ENCODE measurements at places on chromosomes 3 and 15. TPM values are rescaled to one million over a fixed set of nuclear protein-coding genes. Genes with fewer than 3 reads are reported as not detected.

FGD5 gene
- 23.9 TPM for total RNA-seq

RABL3 gene
- total RNA-seq, result 35.5 TPM

CDHR4 gene
- total RNA-seq, result not detected

TMEM207 gene
- total RNA-seq, result not detected

CD96 gene
- 4.3 TPM for total RNA-seq

MAP1A gene
- 1.2 TPM for total RNA-seq

IQGAP1 gene
- 162 TPM for total RNA-seq

GPR149 gene
- not detected for total RNA-seq

- no peaks in the 10 kb centered on the region for H3K4me1 ChIP-seq
- DNase-seq, result peak; percentile 93
- H3K4me3 ChIP-seq, result peak within 1 kb of the TSS; percentile 72
- no peaks in the 10 kb centered on the region for H3K36me3 ChIP-seq
Measured at GRCh38 chr3:186930143-186930640, at the start of gene ST6GAL1. Gene ST6GAL1 (plus strand): TSS chr3:186930526. CDS start chr3:187042704, 112,178 bp downstream.

- no peaks in the 10 kb centered on the region for H3K36me3 ChIP-seq
- H3K4me1 ChIP-seq, result no peaks in the 10 kb centered on the region
- no peak overlapping the region for H3K4me3 ChIP-seq
- DNase-seq, result no peak
Measured at GRCh38 chr3:71657831-71658530, 67.2 kb downstream of the EIF4E3 start.

DNA sequence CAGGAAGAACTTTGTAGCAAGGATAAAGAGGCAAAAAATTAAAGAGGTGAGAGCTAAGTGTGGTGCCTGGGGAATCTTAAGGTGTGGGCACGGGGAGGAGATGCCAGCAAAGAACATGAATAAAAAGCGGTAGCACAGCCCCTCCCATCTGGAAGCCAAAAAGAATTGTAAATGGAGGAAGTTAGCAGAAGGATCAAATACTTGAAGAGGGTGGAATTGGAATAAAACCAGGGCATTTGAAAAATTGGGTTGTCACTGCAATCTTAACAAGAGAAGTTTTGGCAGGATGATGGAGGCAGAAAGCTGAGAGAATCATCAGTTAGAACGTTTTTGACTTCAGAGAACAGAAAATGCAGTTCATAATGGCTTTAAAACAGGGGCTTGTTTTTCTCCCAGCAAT, 2.4 kb downstream of the CCR2 start:
- no peaks in the 10 kb centered on the region for H3K4me1 ChIP-seq
- no peaks in the 10 kb centered on the region for H3K27me3 ChIP-seq
- no peaks in the 10 kb centered on the region for H3K36me3 ChIP-seq
- DNase-seq, result no peak
- no peak overlapping the region for H3K4me3 ChIP-seq

DNA sequence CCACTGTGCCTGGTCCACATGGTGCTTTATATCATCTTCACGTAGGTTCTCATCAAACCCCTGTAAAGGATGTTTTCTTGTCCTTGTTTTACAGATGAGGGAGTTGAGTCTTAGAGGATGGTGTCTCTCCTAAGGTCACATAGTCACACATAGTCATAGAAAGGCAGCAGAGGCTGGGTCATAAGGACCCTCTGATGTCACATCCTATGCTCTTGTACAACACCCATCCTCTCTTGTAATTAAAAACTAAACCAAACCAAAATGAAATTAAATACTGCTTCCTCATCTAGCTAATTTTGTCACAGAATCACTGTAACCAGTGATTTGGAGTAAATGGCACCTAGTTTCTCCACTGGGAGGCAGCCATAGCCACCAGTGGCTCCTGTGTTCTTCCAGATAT, 21.8 kb upstream of the ATP1B3 start:
- no peak overlapping the region for H3K4me3 ChIP-seq
- no peaks in the 10 kb centered on the region for H3K27me3 ChIP-seq
- H3K27ac ChIP-seq, result no peak overlapping the region
- no peak for DNase-seq
- H3K36me3 ChIP-seq, result no peaks in the 10 kb centered on the region

GRCh38 chr15:67850994-67851571, 11.2 kb upstream of the RNU6-1 start:
- no peaks in the 10 kb centered on the region for H3K27me3 ChIP-seq
- H3K4me1 ChIP-seq, result no peaks in the 10 kb centered on the region
- no peak overlapping the region for H3K4me3 ChIP-seq

DNA sequence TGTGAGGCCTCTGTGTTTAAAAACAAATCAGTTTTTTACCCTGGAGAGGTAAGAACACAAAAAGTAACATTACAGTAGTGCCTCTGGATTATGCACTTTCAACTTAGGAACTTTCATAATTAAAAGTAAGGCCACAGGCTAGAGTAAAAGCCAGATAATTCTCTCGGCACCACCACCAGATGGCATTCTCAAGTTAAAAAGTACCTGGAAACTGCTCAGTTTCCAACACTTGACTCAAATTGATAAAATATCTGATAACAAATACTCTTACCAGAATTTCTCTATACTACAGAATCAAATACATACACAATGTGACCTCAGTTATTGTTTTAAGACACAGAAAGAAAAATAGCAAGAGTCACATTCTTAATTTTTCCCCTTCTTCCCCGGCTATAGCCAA, 19.9 kb downstream of the SPICE1 start:
- no peaks in the 10 kb centered on the region for H3K36me3 ChIP-seq
- DNase-seq, result peak; percentile 32
- no peaks in the 10 kb centered on the region for H3K4me1 ChIP-seq

DNA sequence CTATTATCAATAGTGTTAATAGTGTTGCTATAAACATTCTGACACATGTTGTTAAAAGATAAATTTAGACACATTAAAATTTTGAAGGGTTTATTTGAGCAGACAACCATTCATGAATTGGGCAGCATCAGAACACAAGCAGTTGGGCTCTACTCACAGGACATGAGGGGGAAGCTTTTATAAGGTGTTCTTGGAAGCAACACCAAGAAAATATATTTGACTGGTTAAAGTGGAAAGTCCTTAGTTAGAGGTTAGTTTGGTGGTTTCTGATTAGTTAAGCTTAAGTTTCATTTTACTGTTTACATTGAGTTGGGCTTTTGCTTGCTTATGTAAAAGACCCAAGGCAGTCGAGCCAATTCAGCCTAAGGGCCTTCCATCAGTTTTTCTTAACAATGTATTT, 220.7 kb downstream of the CD47 start:
- H3K27ac ChIP-seq, result no peak overlapping the region
- H3K4me1 ChIP-seq, result no peaks in the 10 kb centered on the region
- no peaks in the 10 kb centered on the region for H3K36me3 ChIP-seq
- no peak for DNase-seq
- H3K27me3 ChIP-seq, result no peaks in the 10 kb centered on the region

DNA sequence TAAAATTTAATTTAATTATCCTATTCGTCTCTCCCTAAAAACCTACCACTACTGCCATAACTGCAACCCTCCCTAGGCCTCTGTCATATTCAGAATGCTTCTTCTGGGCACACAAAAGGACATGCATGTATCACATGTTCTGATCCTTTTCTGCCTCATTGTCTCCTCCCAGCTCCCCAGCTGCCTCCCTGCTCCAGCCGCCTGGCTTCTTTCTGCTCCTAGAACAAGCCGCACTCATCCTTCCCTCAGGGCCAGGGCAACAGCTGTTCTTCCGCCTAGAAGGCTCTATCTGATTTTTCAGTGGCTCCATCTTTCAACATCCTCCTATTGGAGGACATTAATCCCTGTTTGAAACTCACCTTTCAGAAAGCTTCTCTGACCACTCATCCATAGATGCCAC, 38.6 kb downstream of the TMED3 start:
- no peak for DNase-seq
- H3K27ac ChIP-seq, result no peak overlapping the region
- no peaks in the 10 kb centered on the region for H3K36me3 ChIP-seq
- H3K4me1 ChIP-seq, result no peaks in the 10 kb centered on the region
- no peaks in the 10 kb centered on the region for H3K27me3 ChIP-seq

DNA sequence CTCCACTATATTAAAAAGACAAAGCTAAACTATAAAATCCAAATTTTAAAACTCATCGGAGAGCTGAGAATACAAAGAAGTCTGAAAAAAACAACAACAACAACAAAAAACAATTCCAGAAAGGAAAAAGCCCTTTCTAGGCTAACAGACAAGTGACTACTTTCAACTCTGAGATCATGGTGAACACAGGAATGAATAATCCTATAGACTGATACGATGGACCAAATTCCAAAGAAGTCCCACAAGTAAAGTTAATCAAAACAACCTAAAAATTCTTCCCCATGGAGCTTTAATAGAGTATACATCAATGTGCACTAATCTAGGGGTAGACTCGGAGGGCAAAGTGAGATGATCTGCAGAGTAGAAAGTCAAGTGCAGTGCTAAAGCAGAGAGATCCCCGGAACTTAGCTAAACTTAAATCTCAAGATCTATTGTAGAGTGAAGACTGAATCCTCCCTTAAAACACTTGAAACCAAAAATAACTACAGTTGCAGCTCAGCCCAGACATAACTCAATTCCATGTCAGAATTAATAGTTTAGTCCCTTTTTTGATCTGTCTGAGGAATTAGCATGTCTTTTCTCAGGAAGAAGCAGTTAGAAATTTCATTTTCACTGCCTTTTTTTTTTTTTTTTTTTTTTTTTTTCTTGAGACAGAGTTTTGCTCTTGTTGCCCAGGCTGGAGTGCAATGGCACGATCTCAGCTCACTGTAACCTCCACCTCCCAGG, 43.5 kb downstream of the MYO9A start:
- no peaks in the 10 kb centered on the region for H3K27me3 ChIP-seq
- no peak for DNase-seq
- no peaks in the 10 kb centered on the region for H3K4me1 ChIP-seq
- no peak overlapping the region for H3K4me3 ChIP-seq

DNA sequence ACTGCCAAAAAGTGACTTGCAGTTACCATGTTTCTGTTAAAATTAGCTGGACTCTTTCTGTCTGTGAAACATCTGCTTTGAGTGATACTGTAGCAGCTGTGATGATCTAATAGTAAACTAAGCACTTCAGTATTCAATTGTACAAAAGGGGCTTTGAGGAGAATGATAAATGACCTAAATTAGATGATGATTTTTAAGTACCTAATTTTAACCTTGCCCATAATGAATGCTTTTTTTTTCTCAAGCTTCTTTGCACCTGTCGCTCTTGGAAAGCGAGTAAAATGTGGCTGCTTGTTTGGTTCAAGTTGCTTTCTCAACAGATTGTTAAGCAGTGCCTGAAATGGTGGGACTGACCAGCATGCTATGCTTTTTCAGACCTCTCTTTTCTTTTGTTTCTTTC, 752.3 kb downstream of the EPHA3 start:
- no peak overlapping the region for H3K4me3 ChIP-seq
- DNase-seq, result no peak
- no peaks in the 10 kb centered on the region for H3K36me3 ChIP-seq
- H3K4me1 ChIP-seq, result no peaks in the 10 kb centered on the region

GRCh38 chr3:173529062-173529711, 131.6 kb downstream of the NLGN1 start:
- no peak overlapping the region for H3K4me3 ChIP-seq
- H3K27me3 ChIP-seq, result no peaks in the 10 kb centered on the region
- DNase-seq, result no peak
- H3K36me3 ChIP-seq, result no peaks in the 10 kb centered on the region

DNA sequence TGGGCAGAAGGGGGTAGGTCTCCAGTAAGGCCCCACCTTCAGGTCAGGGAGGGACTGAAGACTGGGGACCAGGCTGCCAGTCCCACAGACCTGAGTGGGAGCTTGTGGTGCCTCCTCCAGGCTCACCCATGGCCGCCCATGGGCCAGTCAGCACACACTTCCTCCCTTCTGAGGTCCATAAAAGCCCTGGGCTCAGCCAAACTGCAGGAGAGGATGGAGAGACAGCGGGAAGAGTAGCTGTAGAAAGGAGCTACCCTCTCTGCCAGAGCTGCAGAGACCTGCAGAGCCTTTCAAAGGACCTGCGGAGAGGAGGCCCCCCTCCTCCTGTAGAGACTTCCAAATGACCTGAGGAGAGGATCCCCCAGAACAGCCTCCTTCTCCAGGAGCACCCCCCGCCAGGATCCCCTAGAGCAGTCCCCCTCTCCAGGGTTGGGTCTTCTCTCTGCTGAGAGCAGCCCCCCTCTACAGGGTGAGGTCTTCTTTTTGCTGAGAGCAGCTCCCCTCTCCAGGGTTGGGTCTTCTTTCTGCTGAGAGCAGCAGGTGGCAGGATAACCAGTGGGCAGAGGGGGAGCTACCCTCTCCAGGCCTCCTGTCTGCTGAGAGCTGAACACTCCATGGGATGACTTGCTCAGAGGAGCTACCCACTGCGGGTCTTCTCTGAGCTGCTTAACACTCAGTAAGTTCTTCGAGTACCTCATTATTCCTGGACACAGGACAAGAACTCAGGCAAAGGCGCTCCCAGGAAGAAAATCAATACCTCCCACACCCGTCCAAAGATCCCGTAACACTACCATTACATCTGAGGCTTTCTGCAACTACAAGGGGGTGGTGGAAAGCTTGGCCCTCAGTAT, 5.0 kb upstream of the SKIC8 start:
- H3K27ac ChIP-seq, result no peak overlapping the region
- H3K36me3 ChIP-seq, result no peaks in the 10 kb centered on the region
- H3K4me1 ChIP-seq, result no peaks in the 10 kb centered on the region
- H3K4me3 ChIP-seq, result no peak overlapping the region

DNA sequence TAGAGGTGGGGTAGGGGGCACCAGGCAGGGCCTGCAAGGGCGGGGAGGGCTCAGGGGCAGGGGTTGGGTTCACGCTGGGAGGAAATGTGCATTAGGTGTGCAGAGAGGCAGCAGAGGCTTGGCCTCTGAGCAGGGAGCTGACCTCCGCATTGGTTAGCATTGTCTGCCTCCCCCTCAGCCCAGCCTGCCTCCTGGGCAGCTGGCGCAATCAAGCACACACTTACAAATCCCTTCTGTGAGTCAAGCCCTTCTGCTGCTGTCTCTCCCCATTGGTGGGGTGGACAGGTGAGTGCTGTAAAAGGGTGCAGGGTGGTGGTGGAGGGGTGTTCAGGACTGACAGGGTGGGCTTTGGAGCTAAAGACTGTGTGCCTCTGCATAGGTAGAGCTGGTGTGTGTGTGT, 9.3 kb downstream of the LOXL1 start:
- no peaks in the 10 kb centered on the region for H3K36me3 ChIP-seq
- no peaks in the 10 kb centered on the region for H3K27me3 ChIP-seq
- H3K27ac ChIP-seq, result no peak overlapping the region
- DNase-seq, result no peak
- H3K4me1 ChIP-seq, result peaks cover 13% of the 10 kb centered on the region

Measured in Peyer's patch (tissue), 4 donors.